RPMI7951 (cell line): ENCODE measurements at places on chromosomes 6 and 20. TPM values are rescaled to one million over a fixed set of nuclear protein-coding genes. Genes with fewer than 3 reads are reported as not detected.

Gene EYA2
- total RNA-seq = 0.10 TPM in 1 of 2 replicates, not detected in the other

Gene RHAG
- not detected in 2 replicates for total RNA-seq

Gene TOMM34
- 68.0 and 90.6 TPM in 2 replicates for total RNA-seq

Gene FLRT3
- total RNA-seq = 1.4 and 1.9 TPM in 2 replicates

Gene PGC
- not detected in 2 replicates for total RNA-seq

Gene NKX2-4
- total RNA-seq = not detected in 2 replicates

Gene SRXN1
- 70.9 and 73.4 TPM in 2 replicates for total RNA-seq

Gene MOG
- not detected in 2 replicates for total RNA-seq

Gene C20orf202
- not detected in 2 replicates for total RNA-seq

Gene EDN3
- not detected in 2 replicates for total RNA-seq

Gene AVP
- not detected in 2 replicates for total RNA-seq

Gene ARG1
- total RNA-seq = not detected in 2 replicates
